ENCODE measurements at places on chromosomes 1 and 21.
A peak's percentile ranks its signal among the peaks of the same experiment; 100 is the strongest.

DNA sequence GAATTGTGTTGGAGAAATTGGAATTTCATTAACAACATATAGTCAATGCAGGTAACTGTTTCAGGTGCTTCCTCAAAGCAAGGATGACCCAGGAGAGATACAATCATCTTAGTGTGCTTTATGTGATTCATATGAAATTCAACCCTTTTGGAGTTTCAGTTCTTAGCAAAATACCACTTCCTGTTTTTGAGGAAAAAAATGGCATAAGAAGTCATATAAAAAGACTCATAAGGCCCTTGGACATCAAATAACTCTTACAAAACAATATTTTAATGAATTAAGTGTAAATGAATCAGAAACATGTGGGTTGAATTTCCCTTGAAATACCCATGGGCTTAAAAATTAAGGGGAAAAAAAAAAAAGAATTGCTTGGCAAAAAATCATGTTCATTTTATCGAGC is 926.6 kb downstream of the LTN1 start:
- DNase-seq: peak; percentile 42

DNA sequence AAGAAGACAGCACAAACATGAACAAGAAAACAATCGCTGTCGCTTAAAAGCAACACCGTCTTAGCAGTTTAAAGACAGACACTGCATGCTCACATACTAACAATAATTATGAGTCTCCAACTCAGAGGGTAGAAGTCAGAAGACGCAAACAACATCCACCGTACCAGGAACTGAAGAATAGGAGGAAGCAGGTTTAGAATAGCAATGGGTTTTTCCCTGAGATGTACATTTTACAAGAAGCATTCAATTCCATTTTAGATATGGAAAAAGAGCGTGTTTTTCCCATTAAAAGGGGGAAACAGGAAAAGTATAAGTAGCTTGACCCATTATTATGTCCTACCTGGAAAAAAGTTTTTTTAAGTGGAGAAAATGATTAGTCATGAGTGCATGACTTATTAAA is 34.5 kb upstream of the KCNE1 start:
- no peak for DNase-seq

DNA sequence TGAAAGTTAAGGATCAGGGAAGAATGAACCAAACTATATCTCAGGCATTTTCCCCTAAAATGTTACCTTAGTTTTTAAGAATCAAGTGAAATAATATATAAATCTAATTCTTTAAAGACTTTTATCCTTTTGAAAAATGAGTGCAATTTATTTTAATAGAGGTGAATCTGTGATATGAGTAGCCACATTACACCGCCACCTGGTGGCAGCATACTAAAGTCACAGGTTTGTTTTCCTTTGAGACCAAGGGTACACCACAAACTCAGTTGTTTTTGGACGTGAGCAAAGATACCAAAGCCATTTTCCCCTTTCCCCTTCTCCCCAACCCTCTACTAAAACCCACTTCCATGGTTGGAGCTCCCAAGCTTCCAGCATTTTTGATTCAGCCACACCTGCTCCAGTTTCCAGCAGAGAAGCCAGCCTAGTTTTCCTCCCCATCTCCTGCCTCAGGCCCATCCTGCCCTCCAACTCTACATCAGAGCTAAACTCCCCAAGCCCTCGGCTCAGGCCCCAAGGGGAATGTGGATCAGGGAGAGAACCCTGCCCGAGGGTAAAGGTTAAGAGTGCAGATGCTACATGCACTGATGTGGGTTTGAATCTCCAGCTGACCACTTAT is 22.9 kb upstream of the LDLRAP1 start:
- DNase-seq: peak; percentile 67

- no peak for DNase-seq
Measured at GRCh38 chr1:233759665-233760064, 144.8 kb upstream of the SLC35F3 start.

DNA sequence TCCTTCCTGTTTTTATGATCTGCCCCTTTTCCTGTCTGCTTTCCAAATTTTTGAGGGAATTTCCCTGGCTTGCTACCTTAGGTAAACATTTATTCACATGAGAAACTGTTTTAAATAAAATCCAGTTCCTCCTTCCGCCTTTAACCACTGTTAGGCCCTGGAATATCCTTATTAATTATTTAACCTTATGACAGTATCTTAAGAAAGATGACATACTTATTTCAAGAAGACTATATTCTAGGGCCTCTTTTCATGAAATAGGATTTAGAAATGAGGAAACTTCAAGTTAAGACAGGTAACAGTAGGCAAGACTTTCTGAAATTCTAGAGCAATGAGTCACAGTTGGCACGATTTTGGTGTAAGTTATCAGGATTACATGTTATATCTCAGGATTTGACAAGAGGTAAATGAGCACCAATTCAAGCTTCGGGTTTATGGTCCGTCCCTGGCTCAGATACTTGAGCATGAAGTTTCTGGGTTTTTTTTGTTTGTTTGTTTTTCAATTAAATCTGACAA is 2.0 kb upstream of the TNFSF18 start:
- no peak for DNase-seq

- DNase-seq: no peak
Measured at GRCh38 chr21:42744520-42745445, 91.4 kb downstream of the PDE9A start.

- DNase-seq: peak; percentile 38
Measured at GRCh38 chr1:222557148-222557547, 9.2 kb upstream of the HHIPL2 start.

GRCh38 chr1:74402873-74403272 is 109.5 kb downstream of the LRRC53 start:
- no peak for DNase-seq

DNA sequence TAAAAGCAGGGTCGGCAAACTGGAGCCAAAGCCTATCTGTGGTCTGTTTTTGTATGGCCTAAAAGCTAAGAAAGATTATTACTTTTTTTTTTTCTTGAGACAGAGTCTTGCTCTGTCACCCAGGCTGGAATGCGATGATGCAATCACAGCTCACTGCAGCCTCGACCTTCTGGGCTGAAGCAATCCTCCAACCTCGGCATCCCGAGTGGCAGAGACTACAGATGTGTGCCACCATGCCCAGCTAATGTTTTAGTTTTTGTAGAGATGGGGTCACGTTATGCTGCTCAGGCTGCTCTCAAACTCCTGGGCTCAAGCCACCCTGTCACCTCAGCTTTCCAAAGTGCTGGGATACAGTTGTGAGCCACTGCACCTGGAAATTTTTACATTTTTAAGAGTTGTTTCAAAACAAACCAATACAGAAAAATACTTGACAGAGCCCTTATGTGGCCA is 6.5 kb upstream of the GLRX2 start:
- peak; percentile 92 for DNase-seq

- peak; percentile 4 for DNase-seq
Measured at GRCh38 chr1:167249702-167250101, 29.0 kb downstream of the POU2F1 start.

DNA sequence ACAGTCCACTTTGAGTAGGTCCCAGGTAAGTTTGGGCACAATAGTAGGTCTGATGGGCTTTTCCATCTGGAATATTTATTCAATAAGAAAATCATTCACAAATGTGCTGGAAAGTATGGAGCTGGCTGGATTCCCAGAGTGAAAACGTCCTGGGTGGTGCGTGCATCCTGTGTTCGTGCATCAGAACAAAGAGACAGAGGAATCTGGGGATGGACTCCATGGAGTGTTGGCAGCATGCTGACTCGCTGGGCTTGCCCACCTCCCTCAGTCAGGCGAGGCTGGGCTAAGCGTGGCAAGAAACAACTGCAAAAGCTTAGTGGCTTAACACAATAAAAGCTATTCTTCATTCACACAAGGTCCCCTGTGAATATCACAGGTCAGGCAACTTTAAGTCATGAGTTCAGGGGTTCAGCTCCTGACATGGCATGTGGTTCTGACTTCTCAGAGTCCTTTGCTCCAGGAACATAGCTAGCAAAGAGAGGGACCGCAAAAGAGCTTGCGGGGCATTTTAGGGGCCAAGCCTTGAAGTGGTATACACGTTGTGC is 151.6 kb upstream of the ZNF644 start:
- no peak for DNase-seq

DNA sequence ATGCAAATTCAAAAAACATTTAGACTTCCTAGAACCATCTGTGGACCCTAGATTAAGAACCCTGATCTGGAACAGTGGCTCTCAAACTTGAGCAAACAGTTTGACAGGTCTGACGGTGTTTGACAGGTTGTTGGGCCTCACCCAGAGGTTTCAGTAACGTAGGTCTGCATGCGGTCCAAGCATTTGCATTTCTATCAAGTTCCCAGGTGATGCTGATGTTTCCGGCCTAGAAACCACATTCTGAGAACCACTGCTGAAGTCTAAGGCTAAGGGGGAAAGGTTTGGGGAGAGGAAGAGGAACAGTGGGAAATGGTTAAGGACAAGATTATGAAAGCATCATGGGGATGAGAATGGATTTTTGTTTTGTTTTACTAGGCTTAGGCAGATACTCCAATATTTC is 48.6 kb downstream of the MDM4 start:
- no peak for DNase-seq

DNA sequence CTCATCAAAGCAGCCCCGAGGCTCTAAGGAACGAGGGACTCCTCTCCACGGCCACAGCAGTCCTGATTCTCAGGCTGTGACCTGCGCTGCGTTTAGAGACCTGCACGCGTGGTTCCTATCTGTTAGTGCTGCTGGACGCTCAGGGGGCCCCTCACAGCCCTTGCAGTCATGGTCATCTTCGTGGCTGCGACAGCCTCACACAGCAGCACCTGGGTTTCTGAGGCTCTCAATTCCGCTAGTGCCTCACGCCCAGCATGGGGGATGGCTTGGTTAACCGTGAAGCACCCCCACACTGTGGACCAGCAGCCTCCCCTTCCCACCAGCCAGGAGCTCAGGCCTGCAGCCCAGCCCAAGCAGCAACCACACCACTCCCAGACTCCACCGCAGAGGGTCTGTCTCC is 7.8 kb downstream of the MORN1 start:
- DNase-seq: no peak

- DNase-seq: no peak
Measured at GRCh38 chr1:184176058-184176457, 124.5 kb downstream of the TSEN15 start.

GRCh38 chr1:147389532-147390184 is 147.2 kb downstream of the CHD1L start:
- peak; percentile 66 for DNase-seq

GRCh38 chr21:39314143-39315027 is 953 bp upstream of the BRWD1 start:
- peak; percentile 76 for DNase-seq

- peak; percentile 100 for DNase-seq
Measured at GRCh38 chr1:214957330-214958137, 125.0 kb upstream of the KCNK2 start.

- no peak for DNase-seq
Measured at GRCh38 chr1:158103861-158104522, 76.7 kb upstream of the CD1D start.

DNA sequence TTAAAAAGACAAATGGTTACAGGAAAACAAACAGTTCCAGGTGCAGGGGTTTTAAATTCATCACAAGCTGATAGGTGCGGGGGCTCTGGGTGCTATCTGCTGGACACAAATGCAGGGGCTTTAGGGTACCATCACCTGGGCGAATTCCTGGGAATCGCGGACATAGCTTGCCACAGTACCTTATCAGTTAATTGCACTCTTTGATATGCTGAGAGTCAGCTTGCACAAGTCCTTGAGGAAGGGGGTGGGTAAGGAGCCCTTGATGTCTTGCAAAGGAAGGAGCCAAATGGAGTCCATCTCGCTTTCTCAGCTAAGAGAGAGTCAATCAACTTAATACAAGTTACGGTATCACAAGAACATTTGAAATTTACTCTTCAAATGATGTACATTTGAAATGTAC is 25.4 kb upstream of the TMEM54 start:
- DNase-seq: no peak

- DNase-seq: no peak
Measured at GRCh38 chr21:43924421-43925095, 59.5 kb downstream of the AGPAT3 start.

- DNase-seq: no peak
Measured at GRCh38 chr1:204592246-204592948, 76.2 kb downstream of the MDM4 start.

GRCh38 chr1:99527078-99527477 is 118.8 kb upstream of the PALMD start:
- peak; percentile 46 for DNase-seq

DNA sequence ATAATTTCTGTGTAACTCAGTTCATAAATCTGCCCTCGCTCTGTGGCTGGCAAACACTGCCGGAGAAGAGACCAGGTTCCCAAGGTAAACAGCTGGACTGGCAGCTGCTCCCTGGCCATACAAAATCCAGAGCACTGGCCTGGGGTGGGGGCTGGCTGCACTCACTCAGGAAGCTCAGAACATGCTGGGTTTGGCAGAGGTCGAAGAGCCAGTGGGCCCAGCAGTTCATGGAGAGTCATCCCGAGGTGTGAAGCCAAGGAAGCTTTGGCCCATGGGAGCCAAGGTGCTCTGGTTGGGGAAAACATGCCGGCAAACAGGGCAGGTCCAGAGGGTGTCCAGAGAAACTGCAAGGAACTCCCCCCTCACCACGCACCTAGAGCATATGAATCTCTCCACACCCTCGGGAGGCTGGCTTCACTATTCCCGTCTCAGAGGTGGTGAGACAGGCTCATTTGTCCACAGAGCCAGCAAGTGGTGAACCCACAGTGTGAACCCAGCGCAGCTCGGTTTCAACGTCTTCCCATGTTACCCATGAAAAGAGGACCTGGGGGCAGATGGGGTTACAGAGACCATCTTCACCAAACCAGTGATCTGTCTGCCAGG is 102.4 kb downstream of the DMRTB1 start:
- no peak for DNase-seq

DNA sequence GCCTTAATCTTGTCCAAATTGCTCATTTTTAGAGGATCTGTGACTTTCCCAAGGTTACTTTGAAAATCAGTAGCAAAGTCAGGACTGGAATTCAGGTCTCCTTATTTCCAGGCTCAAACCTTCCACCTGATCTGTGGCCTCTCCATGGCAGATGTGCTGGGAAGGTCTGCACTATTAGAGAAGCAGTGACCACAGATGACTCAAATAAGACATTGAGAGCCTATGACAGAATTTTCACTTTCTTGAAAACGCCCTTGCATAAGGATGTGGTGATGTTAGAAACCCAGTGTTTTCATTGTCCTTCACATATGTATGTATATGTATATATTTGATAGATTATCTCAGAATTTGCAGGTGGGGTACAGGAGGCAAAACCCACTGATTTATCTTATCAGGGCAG is 45.3 kb downstream of the TTC39A start:
- DNase-seq: no peak

DNA sequence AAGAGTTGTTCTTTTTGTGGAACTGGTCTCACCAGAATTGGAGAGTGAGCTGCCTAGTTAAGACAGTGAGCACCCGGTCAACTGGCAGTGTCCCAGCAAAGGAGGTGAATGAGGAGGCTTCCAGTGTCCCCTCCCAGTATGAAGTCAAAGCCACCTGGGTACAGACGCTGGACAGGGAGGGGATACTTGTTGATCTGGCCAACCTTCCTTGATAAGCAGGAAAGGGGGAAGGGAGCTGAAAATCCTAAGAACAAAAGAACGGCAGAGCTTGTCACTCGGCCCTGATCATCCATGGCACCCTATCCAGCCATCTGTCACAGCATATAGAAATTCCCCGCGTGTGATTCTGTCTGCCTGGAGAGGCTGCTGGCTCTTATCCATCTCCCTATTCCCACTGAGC is 91.5 kb downstream of the SSBP3 start:
- DNase-seq: no peak
